ENCODE measurements at places on chromosomes 11 and 22. TPM values are rescaled to one million over a fixed set of nuclear protein-coding genes. Genes with fewer than 3 reads are reported as not detected.

GRCh38 chr11:105032495-105032894 is 2.4 kb downstream of the CASP1 start:
- H3K4me1 ChIP-seq = peaks cover 31% of the 10 kb centered on the region
- no peaks in the 10 kb centered on the region for H3K27me3 ChIP-seq
- H3K36me3 ChIP-seq = peaks cover 40% of the 10 kb centered on the region
- DNase-seq = no peak
- no peak overlapping the region for H3K27ac ChIP-seq

DNA sequence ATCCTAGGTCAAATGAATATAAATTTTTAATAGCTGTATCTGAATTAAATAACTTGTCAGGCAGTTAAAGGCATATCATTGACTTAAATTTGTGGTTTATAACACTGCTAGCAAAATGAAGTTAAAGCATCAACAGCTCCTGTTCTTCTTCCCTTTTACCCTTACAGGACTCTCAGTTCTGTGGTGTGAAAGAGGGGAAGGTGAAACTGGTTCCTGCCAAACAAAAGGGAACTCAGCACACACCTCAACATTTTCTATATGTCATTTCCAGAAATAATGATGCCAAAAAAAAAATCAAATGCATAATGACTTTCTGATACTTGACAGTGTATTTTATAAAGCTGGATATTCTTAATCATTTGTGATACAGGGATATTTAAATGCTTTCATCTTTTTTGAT is 21.2 kb downstream of the ARL14EP start:
- no peak overlapping the region for H3K4me3 ChIP-seq
- DNase-seq = no peak
- no peak overlapping the region for H3K27ac ChIP-seq

RRP8 gene
- 16.5 TPM for total RNA-seq

OR8G5 gene
- 0.35 TPM for total RNA-seq

GRCh38 chr11:69215784-69216415 is 60.2 kb downstream of the SMIM38 start:
- H3K27ac ChIP-seq = no peak overlapping the region
- no peak overlapping the region for H3K4me3 ChIP-seq
- H3K27me3 ChIP-seq = no peaks in the 10 kb centered on the region
- no peaks in the 10 kb centered on the region for H3K4me1 ChIP-seq
- no peaks in the 10 kb centered on the region for H3K36me3 ChIP-seq

GLYAT gene
- total RNA-seq = not detected

GRCh38 chr22:37484480-37485394 is 1.4 kb downstream of the MFNG start:
- H3K4me1 ChIP-seq = peaks cover 41% of the 10 kb centered on the region
- peak; percentile 95 for DNase-seq
- peak overlapping the region; percentile 90 for H3K27ac ChIP-seq
- peak overlapping the region; percentile 72 for H3K4me3 ChIP-seq

OR5B21 gene
- not detected for total RNA-seq

DNA sequence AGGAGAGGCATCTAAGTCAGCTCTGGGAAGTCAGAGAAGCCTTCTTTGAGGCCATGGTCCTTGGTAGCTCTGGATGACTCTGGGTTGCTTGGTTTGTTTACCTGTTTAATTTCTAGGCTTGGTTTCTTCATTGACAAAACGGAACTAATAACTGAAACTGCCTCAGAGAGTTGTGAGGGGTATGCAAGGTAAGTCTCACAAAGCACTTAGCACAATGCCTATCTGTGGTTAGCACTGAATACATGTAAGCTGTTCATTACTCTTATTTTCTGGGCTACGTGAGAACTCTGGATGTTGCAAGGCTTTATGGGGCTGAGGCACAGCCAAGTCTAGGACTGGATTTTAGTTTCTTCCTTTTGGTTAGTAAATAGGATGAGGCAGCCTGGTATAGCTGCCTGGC is 225.8 kb upstream of the NCAM1 start:
- no peak overlapping the region for H3K4me3 ChIP-seq
- no peaks in the 10 kb centered on the region for H3K27me3 ChIP-seq
- DNase-seq = no peak
- H3K27ac ChIP-seq = no peak overlapping the region
- H3K4me1 ChIP-seq = no peaks in the 10 kb centered on the region
- H3K36me3 ChIP-seq = no peaks in the 10 kb centered on the region

GRCh38 chr11:8814923-8815240 is 96.1 kb upstream of the AKIP1 start:
- peak overlapping the region; percentile 70 for H3K27ac ChIP-seq
- peaks cover 43% of the 10 kb centered on the region for H3K4me1 ChIP-seq
- H3K36me3 ChIP-seq = no peaks in the 10 kb centered on the region
- no peak overlapping the region for H3K4me3 ChIP-seq
- no peaks in the 10 kb centered on the region for H3K27me3 ChIP-seq

DNA sequence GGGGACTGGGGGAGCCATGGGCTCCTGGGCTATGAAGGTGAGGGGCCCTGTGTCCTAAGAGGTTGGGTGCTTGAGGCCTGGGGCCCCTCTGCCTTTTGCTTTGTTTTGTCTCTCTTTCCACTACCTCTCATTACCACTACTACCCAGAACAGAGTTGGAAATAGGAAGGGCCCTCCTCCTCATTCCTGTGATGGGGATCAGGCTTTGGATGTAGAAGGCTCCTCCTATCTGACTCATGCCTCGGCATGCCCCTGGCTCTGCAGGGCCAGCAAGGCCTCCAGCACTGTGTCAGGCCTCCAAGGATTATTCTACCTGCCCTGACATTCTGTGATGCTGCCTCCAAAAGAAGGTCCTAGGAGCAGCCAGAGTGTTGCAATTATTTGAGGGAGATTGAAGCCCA is 766 bp downstream of the IZUMO1R start:
- H3K36me3 ChIP-seq = no peaks in the 10 kb centered on the region
- H3K4me1 ChIP-seq = no peaks in the 10 kb centered on the region
- H3K4me3 ChIP-seq = no peak overlapping the region
- no peaks in the 10 kb centered on the region for H3K27me3 ChIP-seq

DNA sequence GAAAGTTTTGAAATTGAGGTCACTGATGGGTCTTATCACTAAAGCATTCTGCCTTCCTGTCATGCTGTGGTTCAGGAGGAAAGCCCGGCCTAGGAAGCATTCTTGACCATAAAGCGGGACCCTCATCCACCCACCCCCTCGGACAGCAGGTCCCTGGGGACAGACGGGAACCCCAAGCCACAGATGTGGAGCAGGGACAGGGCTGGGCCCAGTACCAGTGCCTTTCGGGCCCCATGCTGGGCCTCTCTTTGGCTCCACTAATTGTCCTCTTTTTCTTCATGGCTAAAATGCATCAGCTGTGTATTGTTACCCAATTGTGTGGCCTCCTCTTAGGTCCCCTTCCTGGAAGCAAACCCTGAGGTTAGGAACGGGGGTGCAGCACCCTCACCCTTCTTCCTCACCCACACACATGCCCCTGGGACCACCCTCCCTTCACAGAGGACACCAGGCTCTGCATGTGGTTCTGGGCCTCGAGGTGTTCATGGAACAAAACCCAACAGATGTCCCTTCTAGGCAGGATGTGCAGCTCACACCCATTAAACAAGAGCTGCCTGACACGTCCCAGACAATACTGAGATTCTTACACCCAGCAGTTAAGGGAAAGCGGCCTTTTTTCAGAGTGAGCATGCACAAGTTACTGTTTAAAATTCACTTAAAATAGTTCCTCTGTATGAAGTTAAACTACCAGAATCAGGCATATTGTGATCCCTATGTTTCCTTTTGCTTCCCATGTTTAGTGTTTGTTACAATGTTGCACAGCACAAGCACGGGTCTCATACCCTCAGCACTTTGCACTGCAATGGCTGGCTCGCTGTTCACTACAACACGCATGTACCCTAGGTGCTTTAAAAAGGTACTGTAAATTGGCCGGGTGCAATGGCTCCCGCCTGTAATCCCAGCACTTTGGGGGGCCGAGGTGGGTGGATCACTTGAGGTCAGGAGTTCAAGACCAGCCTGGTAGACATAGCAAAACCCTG is 807.6 kb downstream of the BRD1 start:
- H3K27me3 ChIP-seq = no peaks in the 10 kb centered on the region
- DNase-seq = peak; percentile 14
- no peak overlapping the region for H3K27ac ChIP-seq
- H3K4me1 ChIP-seq = peaks cover 10% of the 10 kb centered on the region
- no peak overlapping the region for H3K4me3 ChIP-seq

GRCh38 chr11:110182886-110183285 is 89.7 kb downstream of the ZC3H12C start:
- H3K27ac ChIP-seq = no peak overlapping the region
- no peaks in the 10 kb centered on the region for H3K27me3 ChIP-seq
- no peak overlapping the region for H3K4me3 ChIP-seq
- no peak for DNase-seq
- no peaks in the 10 kb centered on the region for H3K36me3 ChIP-seq

PGA4 gene
- 0.83 TPM for total RNA-seq

GRCh38 chr11:57124917-57125316 is 56.8 kb upstream of the LRRC55 start:
- H3K36me3 ChIP-seq = no peaks in the 10 kb centered on the region
- no peak for DNase-seq
- H3K4me3 ChIP-seq = no peak overlapping the region
- no peak overlapping the region for H3K27ac ChIP-seq
- H3K4me1 ChIP-seq = no peaks in the 10 kb centered on the region

- H3K4me1 ChIP-seq = no peaks in the 10 kb centered on the region
- no peak overlapping the region for H3K4me3 ChIP-seq
- peaks cover 19% of the 10 kb centered on the region for H3K36me3 ChIP-seq
- no peak overlapping the region for H3K27ac ChIP-seq
- no peak for DNase-seq
- H3K27me3 ChIP-seq = no peaks in the 10 kb centered on the region
Measured at GRCh38 chr11:32939046-32939445, 46.4 kb downstream of the QSER1 start.

DNA sequence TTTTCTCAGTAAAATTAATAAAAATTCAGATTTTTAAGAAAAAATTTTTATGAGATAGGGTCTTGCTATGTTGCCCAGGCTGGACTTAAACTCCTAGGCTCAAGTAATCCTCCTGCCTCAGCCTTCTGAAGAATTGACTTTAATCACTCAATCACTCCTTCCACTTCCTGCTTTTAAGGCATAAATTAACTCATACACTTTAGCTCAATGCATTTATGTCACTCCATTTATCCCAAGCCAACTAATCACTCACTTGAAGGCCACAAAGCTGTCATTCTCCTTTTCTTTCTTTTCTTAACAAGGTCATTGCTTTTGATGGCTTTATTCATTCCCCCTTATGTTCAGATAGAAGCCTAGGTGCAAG is 877 bp downstream of the ALG9 start:
- H3K27ac ChIP-seq = peak overlapping the region; percentile 92
- peaks cover 41% of the 10 kb centered on the region for H3K36me3 ChIP-seq
- peaks cover 8% of the 10 kb centered on the region for H3K4me1 ChIP-seq
- no peak for DNase-seq
- H3K4me3 ChIP-seq = peak overlapping the region; percentile 97

GRCh38 chr11:10414659-10415058 is 40.4 kb upstream of the AMPD3 start:
- H3K27me3 ChIP-seq = no peaks in the 10 kb centered on the region
- DNase-seq = peak; percentile 68
- H3K4me3 ChIP-seq = no peak overlapping the region
- H3K4me1 ChIP-seq = peaks cover 22% of the 10 kb centered on the region
- H3K27ac ChIP-seq = no peak overlapping the region
- H3K36me3 ChIP-seq = no peaks in the 10 kb centered on the region

IGSF22 gene
- total RNA-seq = 2.3 TPM

DNA sequence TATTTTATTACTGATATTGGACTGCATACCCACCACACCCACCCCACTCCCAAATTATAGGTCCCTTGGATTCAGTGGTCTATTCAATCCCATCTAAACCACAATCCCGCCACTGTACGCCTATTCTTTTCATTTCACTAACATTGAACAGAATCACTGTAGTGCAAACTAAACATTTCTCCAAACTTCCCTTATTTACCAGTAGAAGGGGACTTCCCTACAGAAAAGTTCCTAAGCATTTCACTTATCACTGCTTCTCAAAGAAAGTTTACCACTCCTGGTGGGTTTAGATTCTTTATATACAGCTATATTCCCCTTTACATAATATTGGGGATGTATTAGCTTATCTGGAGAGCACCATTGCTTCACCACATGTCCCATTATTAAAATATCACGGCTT is 29.3 kb downstream of the OR8B12 start:
- no peaks in the 10 kb centered on the region for H3K36me3 ChIP-seq
- no peaks in the 10 kb centered on the region for H3K27me3 ChIP-seq
- H3K4me1 ChIP-seq = no peaks in the 10 kb centered on the region
- H3K4me3 ChIP-seq = no peak overlapping the region

GRCh38 chr11:73475549-73476095 is 99.4 kb downstream of the RELT start:
- H3K27ac ChIP-seq = no peak overlapping the region
- no peaks in the 10 kb centered on the region for H3K27me3 ChIP-seq
- DNase-seq = no peak
- no peaks in the 10 kb centered on the region for H3K4me1 ChIP-seq
- H3K4me3 ChIP-seq = no peak overlapping the region

UQCR10 gene
- total RNA-seq = 80.3 TPM

TPP1 gene
- 231 TPM for total RNA-seq

DNA sequence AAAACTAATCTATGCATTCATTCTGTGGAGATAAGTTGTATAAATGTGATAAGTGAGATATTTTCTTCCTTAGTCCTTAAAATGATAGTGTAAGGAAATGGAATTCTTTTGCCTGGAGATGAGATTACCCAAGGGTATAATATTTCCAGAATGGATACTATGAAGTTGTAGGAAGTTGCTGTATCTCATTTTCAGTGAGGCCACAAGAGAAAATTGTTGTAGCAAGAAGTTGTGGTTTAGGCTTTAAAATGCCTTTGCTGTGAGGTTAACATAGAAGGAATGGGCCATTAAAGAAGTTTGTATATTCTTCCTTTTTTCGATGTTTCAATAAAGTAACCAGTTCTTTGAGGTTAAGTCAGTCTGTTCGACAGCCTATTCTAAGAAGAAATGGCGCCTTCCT is 50.7 kb upstream of the LIN7C start:
- H3K4me1 ChIP-seq = no peaks in the 10 kb centered on the region
- no peak for DNase-seq
- H3K36me3 ChIP-seq = no peaks in the 10 kb centered on the region
- H3K27me3 ChIP-seq = no peaks in the 10 kb centered on the region
- H3K27ac ChIP-seq = no peak overlapping the region

NNMT gene
- 162 TPM for total RNA-seq

ZNF214 gene
- total RNA-seq = 3.3 TPM

- peak overlapping the region; percentile 58 for H3K4me3 ChIP-seq
- peaks cover 97% of the 10 kb centered on the region for H3K27me3 ChIP-seq
- no peak overlapping the region for H3K27ac ChIP-seq
Measured at GRCh38 chr11:31813391-31814175, 2.5 kb upstream of the PAX6 start.

CHRM1 gene
- 6.8 TPM for total RNA-seq

GRCh38 chr11:71489311-71490043 is 36.5 kb downstream of the NADSYN1 start:
- peaks cover 17% of the 10 kb centered on the region for H3K4me1 ChIP-seq
- peaks cover 87% of the 10 kb centered on the region for H3K36me3 ChIP-seq
- H3K27ac ChIP-seq = no peak overlapping the region
- H3K27me3 ChIP-seq = no peaks in the 10 kb centered on the region
- no peak for DNase-seq
- H3K4me3 ChIP-seq = no peak overlapping the region
